HuH-7 (cell line): ENCODE measurements at places on chromosomes 11 and 22.
A peak's percentile ranks its signal among the peaks of the same experiment; 100 is the strongest.

GRCh38 chr22:35749808-35750207 is 32.1 kb downstream of the APOL5 start:
- DNase-seq = no peak

- peak; percentile 30 for DNase-seq
These were observed 6.9 kb downstream of the FEZ1 start for GRCh38 chr11:125489166-125489565.

GRCh38 chr11:36212564-36213392 is 76.4 kb downstream of the COMMD9 start:
- DNase-seq = no peak

GRCh38 chr22:29388759-29389090 is 355 bp upstream of the AP1B1 start:
- no peak for DNase-seq

DNA sequence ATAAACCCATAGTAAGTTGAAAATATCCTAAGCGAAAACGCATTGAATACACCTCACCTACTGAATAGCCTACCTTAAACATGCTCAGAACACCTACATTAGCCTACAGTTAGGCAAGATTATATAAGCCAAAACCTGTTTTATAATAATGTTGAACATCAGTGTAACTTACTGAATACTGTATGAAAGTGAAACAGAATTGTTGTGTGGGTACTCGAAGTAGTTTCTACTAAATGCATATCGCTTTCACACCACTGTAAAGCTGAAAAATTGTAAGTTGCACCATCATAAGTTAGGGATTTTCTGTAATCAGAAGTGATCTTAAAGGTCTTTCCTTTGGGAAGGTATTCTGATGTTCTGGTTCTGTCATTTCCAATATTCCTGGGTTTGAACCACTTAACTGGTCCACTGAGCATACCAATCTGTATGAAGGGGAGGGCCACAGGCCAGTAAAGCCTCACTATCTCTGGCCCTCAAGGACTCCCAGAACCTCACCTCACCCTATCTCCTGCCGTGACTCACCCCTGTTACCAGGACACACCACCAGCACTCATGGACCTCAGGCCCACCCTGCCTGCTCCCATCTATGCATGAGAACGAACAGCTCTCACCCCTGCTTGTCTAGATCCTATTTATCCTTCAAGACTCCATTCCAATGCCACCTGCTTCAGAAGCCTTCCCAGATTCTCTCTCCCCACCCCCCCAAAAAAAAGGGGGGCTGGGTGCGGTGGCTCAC is 70.0 kb downstream of the NAT10 start:
- DNase-seq = no peak

GRCh38 chr11:130787973-130788570 is 128.2 kb downstream of the SNX19 start:
- no peak for DNase-seq

DNA sequence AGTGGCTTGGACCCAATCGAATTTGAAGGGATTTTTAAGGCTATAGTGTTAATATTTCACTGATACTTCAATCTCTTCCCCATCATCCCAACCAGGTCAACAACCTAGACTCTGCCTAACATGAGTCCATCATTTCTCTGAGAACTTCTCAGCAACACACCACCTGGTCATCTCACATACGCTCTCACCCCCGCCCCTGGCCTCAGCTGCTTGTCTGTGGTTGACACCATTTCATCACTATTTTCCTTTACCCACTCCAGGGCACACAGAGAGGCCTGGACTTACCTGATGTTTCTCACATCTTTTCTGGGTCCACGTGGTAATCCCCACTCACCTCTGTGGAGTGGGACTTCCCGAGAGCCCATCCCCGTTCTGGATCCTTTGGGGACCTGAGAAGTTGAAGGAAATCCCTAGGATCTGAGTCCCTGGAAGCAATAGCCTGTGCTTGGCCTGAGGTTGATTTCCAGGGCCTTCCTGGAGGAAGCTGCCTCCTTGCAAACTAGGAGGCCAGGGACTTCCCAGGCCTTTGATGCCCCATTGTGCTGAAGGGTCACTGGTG is 3.2 kb downstream of the P2RX3 start:
- no peak for DNase-seq

GRCh38 chr11:112241486-112241885 is 15.3 kb downstream of the PTS start:
- no peak for DNase-seq

DNA sequence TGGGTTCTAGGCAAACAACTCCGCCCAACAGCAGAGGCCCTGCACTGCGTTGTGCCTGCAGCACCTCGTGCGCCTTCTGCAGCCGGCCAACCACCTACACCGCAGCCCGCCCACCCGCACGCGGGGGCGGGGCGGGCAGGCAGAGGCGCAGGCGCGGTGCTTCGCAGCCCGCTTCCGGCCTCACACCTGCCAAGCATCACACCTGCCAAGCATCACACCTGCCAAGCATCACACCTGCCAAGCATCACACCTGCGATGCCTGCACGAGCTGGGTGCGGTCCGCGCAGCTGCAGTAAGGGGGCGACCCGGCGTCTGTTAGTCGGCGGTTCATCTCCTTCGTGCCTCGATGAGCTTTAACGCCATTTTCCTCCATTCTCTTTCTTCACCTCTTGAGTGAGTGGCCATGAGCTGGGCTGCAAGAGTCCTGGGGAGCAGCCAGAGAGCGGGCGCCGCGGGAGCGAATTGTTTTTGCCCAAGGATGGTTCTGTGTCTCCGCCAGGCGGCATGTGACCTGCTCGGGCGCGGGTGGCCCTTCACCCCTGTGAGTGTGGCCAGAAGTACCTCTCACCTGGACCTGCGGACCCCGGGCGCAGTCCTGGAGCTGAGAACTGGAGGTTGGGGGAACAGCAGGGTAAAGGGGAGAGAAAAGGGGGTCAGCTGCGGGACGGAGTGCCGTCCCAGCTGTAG is at the start of gene LDHAL6A:
LDHAL6A (plus strand) TSS at position 171 of the 687 bp plus-strand sequence. CDS start 825 bp downstream, outside the sequence.
- no peak for DNase-seq

- no peak for DNase-seq
These were observed 1.6 kb downstream of the IL2RB start for GRCh38 chr22:37148031-37148651.

DNA sequence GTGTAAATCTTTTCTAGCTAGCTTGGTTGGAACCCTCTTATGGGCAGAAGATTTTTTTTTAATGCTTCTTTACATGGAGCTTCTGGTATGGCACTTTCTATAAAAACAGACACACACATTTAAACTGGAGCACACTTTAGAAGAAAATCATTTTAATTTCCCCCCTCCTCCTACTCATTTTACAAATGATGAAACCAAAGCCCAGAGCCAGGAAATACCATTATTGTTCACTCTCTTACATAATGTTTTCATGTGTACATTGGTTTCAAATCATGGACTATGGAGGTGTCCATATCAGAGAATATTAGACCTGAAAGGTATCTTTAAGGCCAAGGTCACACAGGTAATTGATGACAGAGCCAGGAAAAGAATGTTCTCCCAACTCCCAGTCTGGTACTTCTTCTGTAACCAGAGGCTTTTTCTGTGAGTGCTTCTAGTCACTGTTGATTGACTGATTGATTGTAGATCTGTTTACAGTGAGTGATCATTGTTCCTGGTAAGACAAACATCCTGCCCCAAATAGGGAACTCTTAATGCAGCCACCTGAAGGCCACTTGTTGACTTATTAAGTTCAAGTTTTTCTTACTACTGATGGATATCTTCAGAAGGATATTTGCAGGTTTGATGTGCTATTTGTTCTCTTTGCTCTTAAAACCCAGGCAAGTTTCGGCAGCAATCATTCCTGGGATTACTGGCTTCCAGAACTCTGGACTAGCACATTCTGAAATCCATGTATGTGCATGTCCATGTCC is 26.8 kb upstream of the ME3 start:
- DNase-seq = no peak
